ENCODE measurements at places on chromosomes 1 and 21.

- DNase-seq, result no peak
These were observed 141.9 kb downstream of the CLEC20A start for GRCh38 chr1:178354816-178355215.

GRCh38 chr1:3420218-3420951 is 34.1 kb upstream of the ARHGEF16 start:
- no peak for DNase-seq

DNA sequence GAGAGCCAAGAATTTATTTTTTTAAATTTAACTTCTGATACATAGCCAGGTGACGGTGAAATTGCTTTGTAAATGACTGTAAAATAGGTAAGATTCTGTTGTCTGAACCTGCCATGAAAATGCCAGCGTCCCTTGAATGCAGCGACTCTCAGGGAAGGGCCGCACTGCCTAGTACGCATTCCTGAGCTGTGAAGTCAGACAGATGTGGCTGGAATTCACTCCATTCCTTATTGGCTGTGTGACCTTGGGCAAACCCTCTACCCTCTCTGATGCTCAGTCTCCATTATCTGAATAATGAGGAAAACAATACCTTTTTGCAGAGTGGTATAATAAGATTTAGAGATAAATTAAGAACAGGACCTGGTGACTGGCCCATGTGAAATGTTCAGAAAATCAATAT is 167.1 kb upstream of the DAB1 start:
- no peak for DNase-seq

DNA sequence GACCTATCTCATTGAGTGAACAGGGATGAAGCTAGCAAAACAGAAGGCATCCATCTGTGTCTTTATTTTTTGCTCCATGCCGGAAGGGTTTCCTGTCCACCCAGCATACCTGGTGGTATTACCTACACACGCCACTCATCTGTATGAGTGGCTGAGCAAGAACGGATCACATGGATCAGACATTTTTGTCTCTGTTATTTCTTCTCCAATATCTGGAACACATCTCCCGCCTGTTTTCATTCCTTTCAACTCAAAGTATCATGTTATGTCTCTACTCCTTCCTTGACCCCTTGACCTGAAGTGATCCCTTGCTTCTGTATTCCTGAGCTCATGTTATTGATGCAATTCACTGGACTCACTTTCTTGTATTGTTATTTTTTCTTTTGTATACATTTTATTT is 24.7 kb downstream of the ADAMTS1 start:
- no peak for DNase-seq

All from tongue (tissue), 3 donors.